ENCODE measurements at places on chromosomes 13 and 19. TPM values are rescaled to one million over a fixed set of nuclear protein-coding genes. Genes with fewer than 3 reads are reported as not detected.

GRCh38 chr13:98965325-98965724, 12.5 kb downstream of the DOCK9 start:
- H3K27me3 ChIP-seq, result no peaks in the 10 kb centered on the region
- no peak overlapping the region for H3K27ac ChIP-seq
- no peaks in the 10 kb centered on the region for H3K36me3 ChIP-seq

DNA sequence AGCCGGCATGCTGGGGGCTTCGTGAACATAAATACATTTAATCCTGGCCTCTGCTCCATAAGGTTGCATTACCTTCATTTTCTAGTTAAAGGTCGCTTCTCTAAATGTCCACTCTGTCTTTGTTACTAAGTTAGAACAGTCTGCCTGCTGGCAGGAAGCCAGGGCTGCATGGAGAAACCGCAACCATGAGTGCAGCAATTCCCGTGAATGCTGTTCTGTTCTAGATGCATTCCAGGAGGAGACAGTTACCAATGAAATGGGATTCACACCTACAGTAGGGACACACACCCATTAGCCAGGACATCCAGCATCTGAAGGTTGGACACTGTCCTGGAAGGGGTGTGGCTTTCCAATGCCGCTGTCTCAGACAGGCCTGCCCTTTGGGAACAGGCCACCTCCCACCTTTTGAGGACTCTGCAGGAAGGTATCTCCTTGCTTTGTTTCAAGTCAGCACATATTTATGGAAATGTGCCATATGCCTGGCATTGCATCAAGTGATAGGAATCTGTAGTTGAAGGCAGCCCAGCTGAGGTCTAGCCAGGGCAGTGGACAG, 129.7 kb downstream of the SLC7A1 start:
- DNase-seq, result peak; percentile 35
- H3K4me1 ChIP-seq, result peaks cover 11% of the 10 kb centered on the region
- H3K27me3 ChIP-seq, result no peaks in the 10 kb centered on the region
- H3K36me3 ChIP-seq, result no peaks in the 10 kb centered on the region

- peak within 1 kb of the TSS; percentile 89 for H3K27ac ChIP-seq
- H3K4me1 ChIP-seq, result peaks cover 93% of the 10 kb centered on the region
- H3K36me3 ChIP-seq, result peaks cover 49% of the 10 kb centered on the region
- no peaks in the 10 kb centered on the region for H3K27me3 ChIP-seq
These were observed at the start of gene CD37 for GRCh38 chr19:49335071-49335783. TSS of gene CD37 (plus strand) at chr19:49335406. CDS start at chr19:49335541, 135 bp downstream.

DNA sequence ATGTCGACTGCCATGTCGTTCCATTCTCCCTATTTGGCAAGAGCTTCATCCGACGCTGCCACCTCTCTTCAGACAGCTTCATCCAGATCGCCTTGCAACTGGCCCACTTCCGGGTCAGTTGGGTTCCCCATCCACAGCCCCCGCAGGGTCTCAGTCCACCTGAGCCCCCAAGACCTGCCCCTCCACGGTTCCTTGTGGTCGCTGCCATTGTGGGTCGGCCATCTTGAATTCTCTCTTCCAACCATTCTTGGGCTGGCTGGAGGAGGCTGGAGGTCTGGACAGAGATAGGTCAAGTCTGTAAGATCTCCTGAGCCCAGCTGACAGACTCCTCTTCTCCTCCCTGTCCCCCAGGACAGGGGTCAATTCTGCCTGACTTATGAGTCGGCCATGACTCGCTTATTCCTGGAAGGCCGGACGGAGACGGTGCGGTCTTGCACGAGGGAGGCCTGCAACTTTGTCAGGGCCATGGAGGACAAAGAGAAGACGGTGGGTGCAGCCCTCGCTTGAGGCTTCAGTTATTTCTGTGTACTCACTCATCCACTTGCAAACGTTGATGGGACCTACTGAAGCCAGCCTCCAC, 19.5 kb downstream of the CPT1C start:
- DNase-seq, result no peak
- H3K27me3 ChIP-seq, result no peaks in the 10 kb centered on the region

GRCh38 chr19:47561440-47562057, 11.4 kb downstream of the ZNF541 start:
- H3K27ac ChIP-seq, result no peak overlapping the region
- no peaks in the 10 kb centered on the region for H3K4me1 ChIP-seq
- no peak for DNase-seq
- H3K27me3 ChIP-seq, result no peaks in the 10 kb centered on the region
- no peak overlapping the region for H3K4me3 ChIP-seq
- H3K36me3 ChIP-seq, result no peaks in the 10 kb centered on the region

DNA sequence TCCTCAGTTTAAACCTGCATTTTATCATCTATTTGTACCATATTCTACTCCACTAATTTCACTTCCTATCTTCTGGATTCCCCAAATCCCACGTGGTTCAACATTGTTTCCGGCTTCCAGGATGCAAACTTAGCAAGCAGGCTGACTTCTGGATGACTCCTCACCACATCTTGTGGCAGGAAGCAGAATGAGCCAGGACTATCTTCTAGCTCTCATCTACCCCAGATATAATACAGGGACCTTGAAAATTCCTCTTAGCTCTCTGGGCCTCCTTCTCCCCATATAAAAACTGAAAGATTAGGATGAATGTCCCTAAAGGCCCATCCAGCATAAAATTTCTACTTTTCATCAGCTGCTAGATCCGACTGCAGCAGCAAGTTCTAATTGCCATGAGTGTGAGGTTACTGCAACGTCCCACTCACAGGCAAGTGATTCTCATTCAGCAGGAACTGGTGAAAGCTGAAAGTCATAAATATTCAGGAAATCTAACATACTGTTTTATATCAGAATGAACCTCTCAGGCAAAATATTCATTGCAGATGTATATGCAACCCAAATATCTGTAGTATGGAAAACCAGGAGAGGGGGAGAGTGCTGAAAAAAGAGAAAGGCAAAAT, 93.4 kb downstream of the KCTD12 start:
- H3K36me3 ChIP-seq, result no peaks in the 10 kb centered on the region
- no peak overlapping the region for H3K4me3 ChIP-seq
- no peaks in the 10 kb centered on the region for H3K27me3 ChIP-seq
- H3K27ac ChIP-seq, result no peak overlapping the region

- no peak for DNase-seq
- H3K4me3 ChIP-seq, result no peak overlapping the region
- no peaks in the 10 kb centered on the region for H3K4me1 ChIP-seq
- H3K27me3 ChIP-seq, result no peaks in the 10 kb centered on the region
- H3K36me3 ChIP-seq, result no peaks in the 10 kb centered on the region
- no peak overlapping the region for H3K27ac ChIP-seq
These were observed 40.6 kb downstream of the DCLK1 start for GRCh38 chr13:36090592-36090991.

DNA sequence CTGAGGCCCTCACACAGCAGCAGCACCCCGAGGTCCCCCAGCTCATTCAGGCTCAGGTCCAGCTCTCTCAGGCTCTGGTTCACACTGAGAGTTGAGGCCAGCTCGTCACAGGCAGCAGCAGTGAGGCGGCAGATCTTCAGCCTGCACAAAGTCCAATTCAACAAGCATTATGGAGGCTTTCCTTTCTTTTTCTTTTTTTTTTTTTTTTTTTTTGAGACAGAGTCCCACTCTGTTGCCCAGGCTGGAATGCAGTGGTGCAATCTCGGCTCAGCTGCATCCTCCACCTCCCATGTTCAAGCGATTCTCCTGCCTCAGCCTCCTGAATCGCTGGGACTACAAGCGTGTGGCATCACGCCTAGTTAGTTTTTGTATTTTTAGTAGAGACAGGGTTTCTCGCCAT, 22.9 kb downstream of the NLRP12 start:
- no peak overlapping the region for H3K4me3 ChIP-seq
- H3K4me1 ChIP-seq, result no peaks in the 10 kb centered on the region
- H3K36me3 ChIP-seq, result peaks cover 100% of the 10 kb centered on the region
- no peaks in the 10 kb centered on the region for H3K27me3 ChIP-seq

- H3K4me1 ChIP-seq, result peaks cover 69% of the 10 kb centered on the region
- H3K4me3 ChIP-seq, result peak overlapping the region; percentile 14
- no peaks in the 10 kb centered on the region for H3K27me3 ChIP-seq
- peak overlapping the region; percentile 95 for H3K27ac ChIP-seq
- peaks cover 50% of the 10 kb centered on the region for H3K36me3 ChIP-seq
These were observed 2.9 kb upstream of the FTL start for GRCh38 chr19:48962029-48962848.

- H3K27me3 ChIP-seq, result no peaks in the 10 kb centered on the region
- no peaks in the 10 kb centered on the region for H3K36me3 ChIP-seq
- H3K4me1 ChIP-seq, result no peaks in the 10 kb centered on the region
- no peak overlapping the region for H3K4me3 ChIP-seq
- DNase-seq, result no peak
These were observed 82.2 kb downstream of the LACC1 start for GRCh38 chr13:43961909-43962308.

Gene VSIG10L
- 1.1 TPM for total RNA-seq

Gene CSNK1A1L
- total RNA-seq, result not detected

Gene ZNF578
- 3.5 TPM for total RNA-seq

Gene SYNGR4
- not detected for total RNA-seq

Measured in spleen (tissue), 13 donors.